NCI-H1105 (cell line): ENCODE measurements at places on chromosomes 5 and 9.

DNA sequence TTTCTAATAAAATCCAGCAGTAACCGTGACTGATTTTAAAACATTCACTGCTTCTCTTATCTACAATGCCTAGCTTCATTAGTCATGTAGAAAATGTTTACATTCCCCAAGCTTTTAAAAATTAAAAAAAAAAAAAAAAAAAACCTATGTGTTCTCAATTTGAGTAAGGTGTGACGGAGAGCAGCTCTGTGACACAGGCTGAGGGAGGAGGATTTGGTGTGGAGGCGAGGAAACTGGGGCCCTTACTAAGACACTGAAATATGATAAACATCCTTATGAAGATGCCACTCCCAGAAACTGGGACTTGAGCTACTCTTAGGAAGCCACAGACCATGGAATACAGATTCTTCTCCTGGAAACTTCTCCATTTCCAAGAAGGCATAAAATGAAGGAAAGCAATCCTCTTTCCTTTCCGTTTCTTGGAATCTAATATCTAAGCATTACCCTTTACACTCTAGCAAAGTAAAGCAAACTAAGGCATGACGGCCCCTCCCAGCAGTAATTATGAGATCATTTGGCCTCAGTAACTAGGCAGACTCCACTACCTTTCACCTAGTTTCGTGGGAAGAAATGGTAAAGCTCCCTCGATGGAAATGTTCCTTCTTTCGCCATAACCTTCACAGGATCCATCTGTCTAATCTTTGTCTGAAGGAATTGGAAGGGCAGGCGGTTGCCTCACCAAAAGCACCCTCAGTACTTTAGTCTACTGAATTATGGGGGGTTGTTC lies 23.5 kb downstream of the GRAMD2B start:
- DNase-seq: no peak

DNA sequence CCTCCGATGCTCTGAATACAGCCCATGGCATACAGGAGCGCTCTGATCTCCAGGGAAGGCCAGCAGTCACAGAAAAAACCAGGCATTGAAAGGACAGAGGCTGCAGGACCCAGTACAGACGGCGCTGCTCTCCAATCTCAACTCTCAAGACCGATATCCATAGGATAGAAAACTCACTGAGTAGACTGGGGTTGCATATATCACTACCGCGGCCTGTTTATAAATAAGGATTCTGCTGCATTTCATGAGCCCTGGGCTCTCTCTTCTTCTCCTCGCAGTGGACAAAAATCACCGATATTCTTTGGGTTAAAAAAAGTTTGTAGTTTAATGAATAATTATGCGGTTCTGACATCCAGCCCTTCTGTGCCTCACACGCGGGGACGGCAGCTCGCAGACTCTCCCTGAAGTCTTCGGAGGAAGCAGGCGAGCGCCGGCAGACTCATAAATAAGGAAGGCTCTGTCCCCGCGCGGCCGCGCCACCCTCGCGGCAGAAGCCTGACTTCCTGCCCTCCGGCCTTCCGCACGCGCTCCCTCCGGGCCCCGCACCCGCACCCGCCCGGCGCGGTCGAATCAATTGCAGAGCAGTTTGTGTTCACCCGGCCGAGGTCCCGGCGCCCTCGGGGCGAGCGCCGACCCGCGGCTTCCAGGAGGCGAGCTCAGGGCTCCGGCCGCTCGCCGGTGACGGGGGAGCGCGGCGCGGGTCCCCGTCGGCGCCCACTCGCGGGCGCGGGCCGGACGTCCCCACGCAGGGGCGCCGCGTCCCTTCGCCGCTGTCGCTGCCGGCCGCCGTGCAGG lies at the start of gene FAM78A:
Gene FAM78A, minus strand, starts transcription at position 417 of the 795 bp plus-strand sequence. Its CDS starts 331 bp downstream, at position 86.
- DNase-seq: no peak

DNA sequence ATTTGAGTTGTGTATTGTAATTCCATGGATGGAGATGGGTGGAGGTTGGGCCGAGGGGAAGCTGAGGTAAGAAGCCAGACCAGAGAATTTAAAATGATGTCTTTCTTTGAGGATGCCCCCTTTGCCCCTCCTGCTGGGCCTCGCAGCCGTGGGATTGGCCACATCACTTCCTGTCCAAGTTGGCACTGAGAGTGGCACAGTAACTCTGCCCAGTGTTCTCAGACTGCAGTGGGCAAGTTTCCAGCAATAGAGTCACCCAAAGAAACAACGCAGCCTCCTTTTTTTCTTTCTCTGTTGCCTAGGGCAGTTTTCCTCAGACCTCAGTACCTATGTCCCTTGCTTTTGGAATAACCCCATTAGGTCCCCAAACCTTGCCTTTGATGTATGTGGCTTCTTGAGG lies 306.6 kb upstream of the DMRT1 start:
- no peak for DNase-seq

GRCh38 chr9:100020121-100020795 lies 78.5 kb downstream of the ERP44 start:
- no peak for DNase-seq

DNA sequence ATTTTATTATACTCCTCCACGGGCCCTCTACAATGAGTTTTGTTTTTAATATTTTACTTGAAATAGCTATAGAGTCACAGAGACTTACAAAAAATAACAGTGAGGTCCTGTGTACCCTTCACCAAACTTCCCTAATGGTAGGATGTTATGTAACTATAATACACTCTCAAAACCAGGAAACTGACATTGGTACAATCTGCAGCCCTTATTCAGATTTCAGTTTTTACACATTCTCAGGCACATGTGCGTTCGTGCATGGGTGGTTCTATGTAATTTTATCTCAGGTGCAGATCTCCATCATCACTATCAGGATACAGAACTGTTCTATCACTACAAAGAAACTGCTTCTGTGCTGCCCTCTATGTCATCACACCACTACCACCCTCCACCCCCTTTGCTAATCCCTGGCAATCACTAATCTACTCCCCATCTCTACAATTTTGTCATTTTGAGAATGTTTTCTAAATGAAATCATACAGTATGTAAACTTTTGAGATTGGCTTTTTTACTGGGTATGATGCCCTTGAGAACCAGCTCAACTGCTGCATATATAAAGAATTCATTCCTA lies 16.4 kb downstream of the RAB14 start:
- DNase-seq: no peak

DNA sequence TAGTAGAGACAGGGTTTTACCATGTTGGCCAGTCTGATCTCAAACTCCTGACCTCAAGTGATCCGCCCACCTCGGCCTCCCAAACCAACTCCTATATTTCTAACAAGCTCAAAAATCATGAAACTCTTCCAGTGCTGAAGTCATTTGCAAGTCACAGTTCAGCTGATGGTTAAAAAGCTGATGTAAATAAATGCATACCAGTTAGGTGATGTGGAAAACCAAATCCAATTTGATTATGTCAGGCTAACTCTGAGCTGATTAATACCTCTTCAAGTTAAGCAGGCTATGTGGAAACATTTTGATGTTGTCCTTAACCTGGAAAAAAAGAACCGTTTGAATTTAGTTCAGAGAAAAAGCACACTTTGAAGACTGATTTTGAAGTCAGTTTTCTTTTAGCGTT lies 51.0 kb downstream of the TMEM252 start:
- no peak for DNase-seq

DNA sequence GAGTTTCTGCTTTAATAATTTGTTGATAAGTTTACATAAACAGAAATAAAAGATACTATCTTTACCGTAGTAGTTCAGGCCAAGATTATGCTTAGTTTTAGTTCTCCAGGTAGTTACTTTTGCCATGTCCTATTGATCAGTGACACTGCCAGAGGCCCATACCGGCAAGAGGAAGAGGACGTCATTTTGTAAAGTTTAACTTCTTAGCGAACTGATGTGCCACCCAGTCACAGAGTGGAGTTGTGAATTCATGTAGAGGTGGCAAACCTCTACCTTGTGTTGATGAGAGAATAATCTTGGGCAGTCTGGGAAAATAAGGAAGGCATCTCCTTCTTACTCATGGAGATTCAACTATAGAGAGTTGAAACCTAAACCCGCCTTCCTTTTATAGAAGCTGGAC lies 21.8 kb downstream of the RGMB start:
- no peak for DNase-seq

- no peak for DNase-seq
Measured at GRCh38 chr5:180596668-180597231, 5.5 kb upstream of the SCGB3A1 start.

DNA sequence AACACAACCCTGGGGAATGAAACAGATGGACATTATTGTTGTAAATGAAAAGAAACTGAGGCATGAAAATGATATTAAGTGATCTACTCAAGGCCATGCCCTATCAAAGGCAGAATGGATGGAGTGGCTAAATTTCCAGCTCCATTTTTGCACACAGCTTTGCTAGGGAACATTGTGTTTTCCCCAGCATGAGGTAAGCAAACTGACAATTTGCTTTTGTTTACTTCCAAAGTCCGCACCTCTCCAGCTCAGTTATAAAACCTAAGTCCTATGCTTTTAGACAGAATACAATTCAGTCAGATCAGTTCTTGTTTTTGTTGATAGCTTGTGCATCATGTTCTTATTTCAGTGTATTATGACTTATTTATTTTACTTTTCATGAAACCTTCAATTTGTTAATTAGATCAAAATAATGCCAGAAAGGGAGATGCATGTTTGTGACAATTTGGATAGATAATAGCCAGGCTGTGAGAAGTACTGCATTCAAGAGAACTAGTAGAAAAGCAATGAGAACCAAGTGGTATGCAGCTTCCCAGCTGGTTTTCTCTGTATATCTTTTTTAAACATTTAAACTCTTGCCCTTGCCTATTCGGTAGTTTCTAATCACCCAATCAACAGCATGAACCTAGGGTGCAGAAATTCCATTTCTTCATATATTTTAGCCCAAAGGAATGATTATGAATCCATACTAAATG lies 380.8 kb downstream of the SPATA31D1 start:
- no peak for DNase-seq

DNA sequence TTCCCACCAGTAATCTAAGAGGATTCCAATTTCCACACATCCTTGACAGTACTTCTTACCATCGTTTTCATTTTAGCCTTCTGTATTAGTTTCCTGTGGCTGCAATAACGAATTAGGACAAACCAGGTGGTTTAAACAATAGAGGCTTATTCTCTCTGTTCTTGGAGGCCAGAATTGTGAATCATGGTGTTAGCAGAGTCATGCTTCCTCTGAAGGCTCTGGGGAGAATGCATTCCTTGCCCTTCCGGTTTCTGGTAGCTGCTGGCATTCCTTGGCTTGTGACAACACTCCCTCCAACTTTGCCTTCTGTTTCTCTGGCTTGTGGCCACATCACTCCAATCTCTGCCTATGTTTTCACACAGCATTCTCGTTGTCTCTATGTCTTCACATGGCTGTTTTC lies 23.5 kb downstream of the RIGI start:
- no peak for DNase-seq

DNA sequence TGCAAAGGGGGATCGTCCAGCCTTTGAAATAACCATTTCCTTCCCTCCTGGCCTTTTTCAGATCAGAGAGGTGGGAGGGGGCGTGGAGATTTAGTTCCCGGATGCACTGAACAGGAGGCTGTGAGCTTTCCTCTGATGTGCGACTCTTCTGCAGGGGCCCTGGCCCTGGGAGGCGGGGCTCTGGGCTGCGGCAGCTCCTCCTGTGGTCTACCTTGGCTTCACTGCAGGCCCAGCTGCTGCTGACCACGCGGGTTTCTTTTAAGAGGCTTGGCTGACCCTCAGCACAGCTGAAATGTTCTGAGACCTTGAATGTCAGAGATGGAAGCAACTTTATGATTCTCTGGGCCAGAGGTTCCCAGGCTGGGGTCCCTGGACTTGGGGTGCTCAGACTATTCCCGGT lies 27.0 kb upstream of the COL15A1 start:
- no peak for DNase-seq

DNA sequence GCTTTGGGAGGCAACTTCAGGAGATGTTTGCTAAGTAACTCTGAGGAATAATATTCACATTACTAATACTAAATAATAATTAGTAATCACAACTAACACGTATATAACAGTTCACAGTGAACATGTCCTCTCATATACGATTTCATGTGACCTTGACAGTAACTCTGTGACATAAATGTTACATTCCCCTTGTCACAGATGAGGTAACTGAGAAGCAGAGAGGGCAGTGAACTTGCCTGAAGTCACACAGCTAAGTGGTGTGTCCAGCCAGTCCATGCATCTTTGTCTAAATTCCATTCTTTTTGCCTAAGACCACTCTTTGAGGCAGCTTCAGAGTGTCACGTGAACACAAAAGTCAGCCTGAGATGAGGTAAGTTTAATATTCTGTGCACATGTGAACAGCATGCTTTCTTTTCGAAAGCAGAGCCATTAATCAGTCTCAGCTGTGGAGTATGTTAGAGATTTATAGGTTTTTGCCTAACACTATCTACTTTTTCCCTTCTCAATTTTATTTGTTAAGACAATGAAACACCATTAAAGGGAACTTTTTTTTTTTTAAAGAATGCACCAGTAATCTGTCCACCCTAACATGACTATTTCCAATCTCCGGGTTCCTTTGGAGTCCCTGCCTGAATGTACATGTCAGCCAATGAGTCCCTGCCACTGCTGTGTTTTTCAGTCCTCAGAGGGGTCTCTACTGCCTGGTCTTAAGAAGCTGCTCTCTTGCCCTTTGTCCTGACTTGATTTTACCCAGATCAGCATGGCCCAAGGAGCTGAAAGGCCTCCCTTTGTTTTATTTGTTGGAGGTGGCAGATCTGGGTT lies 43.5 kb downstream of the SH3PXD2B start:
- no peak for DNase-seq

GRCh38 chr5:167061695-167062094 lies 1229.8 kb upstream of the WWC1 start:
- no peak for DNase-seq

GRCh38 chr5:68269820-68270219 lies 54.3 kb downstream of the PIK3R1 start:
- DNase-seq: no peak

- no peak for DNase-seq
Measured at GRCh38 chr9:126607086-126607485, 6.6 kb upstream of the LMX1B start.

GRCh38 chr5:7608772-7609171 lies 212.8 kb downstream of the ADCY2 start:
- DNase-seq: no peak

GRCh38 chr5:116441223-116441622 lies 133.4 kb downstream of the SEMA6A start:
- DNase-seq: peak; percentile 34

- no peak for DNase-seq
Measured at GRCh38 chr9:118987167-118987566, 382.1 kb downstream of the BRINP1 start.

GRCh38 chr9:101632611-101633010 lies 37.8 kb upstream of the PPP3R2 start:
- DNase-seq: no peak

- no peak for DNase-seq
Measured at GRCh38 chr5:54644226-54644625, 126.7 kb downstream of the SNX18 start.

- no peak for DNase-seq
Measured at GRCh38 chr5:132813599-132814502, 749 bp downstream of the SOWAHA start.

DNA sequence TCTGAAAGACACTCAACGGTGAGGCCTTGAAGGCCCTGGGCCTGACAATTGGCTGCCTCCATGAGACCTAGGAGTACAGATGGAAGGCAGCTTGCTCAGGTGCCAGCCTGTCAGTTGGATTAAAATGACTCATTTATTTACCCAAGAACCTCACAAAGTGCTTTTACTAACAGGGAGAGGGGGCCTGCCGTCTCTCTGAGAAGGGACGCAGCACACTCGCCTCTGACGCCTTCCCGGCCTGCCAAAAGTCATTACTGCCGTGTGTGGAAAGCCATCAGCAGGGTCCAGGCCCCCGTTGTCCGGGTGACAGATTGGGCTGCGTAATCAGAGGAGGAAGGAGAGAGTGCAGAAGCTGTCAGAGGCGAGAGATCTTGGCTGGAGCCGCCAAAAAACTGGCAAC lies 32.4 kb downstream of the DDX31 start:
- peak; percentile 86 for DNase-seq
